Aortic smooth muscle cell (primary cell): ENCODE measurements at places on chromosomes 7 and 10. TPM values are rescaled to one million over a fixed set of nuclear protein-coding genes. Genes with fewer than 3 reads are reported as not detected.

Gene PTN
- total RNA-seq = 20.6 and 43.0 TPM in 2 replicates

Gene CCL24
- total RNA-seq = not detected in 2 replicates

Gene PALS2
- 20.9 and 33.6 TPM in 2 replicates for total RNA-seq

Gene CYP26C1
- total RNA-seq = 0.06 and 0.13 TPM in 2 replicates

Gene OLAH
- under 0.01 TPM in 1 of 2 replicates, not detected in the other for total RNA-seq

Gene SEMA3C
- 39.1 and 69.0 TPM in 2 replicates for total RNA-seq

Gene AKR1B15
- total RNA-seq = not detected in 2 replicates

Gene OIT3
- total RNA-seq = 0.12 and 0.13 TPM in 2 replicates

Gene TAS2R3
- 0.92 and 1.5 TPM in 2 replicates for total RNA-seq

Gene AQP1
- total RNA-seq = 127 and 148 TPM in 2 replicates

Gene MACROH2A2
- total RNA-seq = 7.3 and 7.9 TPM in 2 replicates

Gene NOLC1
- 22.1 and 38.3 TPM in 2 replicates for total RNA-seq

Gene PCLO
- under 0.01 TPM in 2 replicates for total RNA-seq

Gene TAS2R4
- 0.99 and 1.2 TPM in 2 replicates for total RNA-seq

Gene PON1
- not detected in 2 replicates for total RNA-seq

Gene ITGB8
- total RNA-seq = 5.7 and 10.1 TPM in 2 replicates
